ENCODE measurements at places on chromosomes 6 and 20.

GRCh38 chr6:16380220-16380809 lies 141.9 kb downstream of the GMPR start:
- no peak for DNase-seq

DNA sequence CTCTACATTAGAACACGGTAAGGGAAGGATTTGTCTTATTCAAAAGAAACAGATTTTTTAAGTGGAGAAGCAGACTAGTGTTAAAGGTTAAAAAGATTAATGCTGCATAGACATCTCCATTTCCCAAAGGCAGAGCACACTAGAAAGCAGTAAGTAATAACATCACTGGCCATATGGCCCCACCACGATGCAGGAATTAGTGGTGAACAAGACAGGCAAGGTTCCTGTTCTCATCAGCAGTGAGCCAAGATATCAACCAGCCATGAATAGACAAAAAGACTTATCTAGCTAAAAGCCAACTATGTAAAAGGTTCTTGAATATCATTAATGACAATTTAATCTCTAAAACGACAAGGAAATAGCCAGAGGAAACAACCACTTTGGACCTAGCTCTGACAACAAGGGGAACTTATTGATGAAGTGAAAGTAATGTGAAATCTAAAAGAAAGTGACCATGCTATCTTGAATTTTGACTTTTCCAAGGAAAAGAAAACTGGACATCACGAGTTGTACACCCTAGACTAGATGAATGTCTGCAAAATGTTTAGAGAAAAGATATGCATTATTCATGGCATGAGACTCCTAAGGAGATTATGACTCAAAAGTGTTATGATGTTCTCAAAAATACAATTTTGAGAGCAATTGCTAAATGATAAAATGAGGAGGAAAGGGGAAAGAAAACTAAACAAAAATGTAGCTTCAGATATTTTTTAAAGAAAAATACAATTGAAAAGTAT lies 157.9 kb upstream of the STXBP5 start:
- DNase-seq: no peak

- no peak for DNase-seq
Measured at GRCh38 chr20:13243826-13244376, 22.8 kb downstream of the ISM1 start.

GRCh38 chr6:113539623-113540022 lies 317.5 kb upstream of the MARCKS start:
- DNase-seq: no peak

- DNase-seq: no peak
Measured at GRCh38 chr20:4637081-4637797, 84.5 kb upstream of the PRND start.

- no peak for DNase-seq
Measured at GRCh38 chr6:69696273-69696672, 100.5 kb downstream of the LMBRD1 start.

- DNase-seq: no peak
Measured at GRCh38 chr6:2116496-2116895, 128.9 kb downstream of the GMDS start.

DNA sequence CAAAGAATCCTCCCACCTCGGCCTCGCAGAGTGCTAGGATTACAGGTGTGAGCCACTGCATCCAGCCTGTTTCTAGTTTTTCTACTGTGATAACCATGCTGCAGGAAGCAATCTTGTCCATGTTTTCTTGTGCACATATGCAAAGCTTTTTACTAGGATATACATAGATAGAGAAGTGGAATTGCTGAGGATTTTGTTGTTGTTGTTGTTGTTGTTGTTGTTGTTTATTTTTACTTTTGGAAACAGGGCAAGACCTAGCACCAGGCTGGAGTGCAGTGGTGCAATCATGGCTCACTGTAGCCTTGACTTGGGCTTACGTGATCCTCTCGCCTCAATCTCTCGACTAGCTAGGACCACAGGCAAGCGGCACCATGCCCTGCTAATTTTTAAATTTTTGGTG lies 23.2 kb downstream of the KIF3B start:
- no peak for DNase-seq

- DNase-seq: no peak
Measured at GRCh38 chr6:45350186-45350710, 22.1 kb downstream of the RUNX2 start.

DNA sequence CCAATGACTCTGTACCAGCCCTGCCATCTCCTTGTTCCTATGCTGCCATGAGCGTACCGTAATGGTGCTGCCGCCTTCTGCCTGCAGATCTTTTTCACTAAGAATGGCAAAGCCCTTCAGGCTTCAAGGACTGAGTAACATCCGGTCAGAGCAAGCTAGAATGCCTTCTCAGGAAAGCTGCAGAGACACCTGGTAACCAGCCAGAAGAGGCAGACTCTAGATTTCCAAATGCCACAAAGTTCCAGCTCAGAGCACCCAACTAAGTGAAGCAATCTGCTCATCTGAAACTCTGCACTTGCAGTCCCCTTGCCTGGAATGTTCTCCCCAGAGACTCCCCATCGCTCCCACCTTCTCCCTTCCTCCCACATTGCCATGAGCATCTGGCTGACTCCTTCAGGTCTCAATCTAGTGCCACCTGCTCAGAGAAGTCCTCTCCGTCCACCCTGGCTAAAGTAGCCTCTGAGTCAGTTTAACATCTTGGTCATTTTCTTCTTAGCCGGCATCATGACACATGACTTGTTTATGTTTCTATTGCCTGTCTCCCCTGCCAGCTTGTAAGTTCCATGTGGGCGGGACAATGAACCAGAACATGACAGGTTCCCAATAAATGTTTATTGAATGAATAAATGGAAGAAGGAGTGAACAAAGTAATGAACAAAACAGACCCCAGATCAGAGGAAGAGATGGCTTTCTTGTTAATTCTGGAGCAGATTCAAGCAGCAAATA lies 6.9 kb upstream of the OCSTAMP start:
- DNase-seq: no peak

- DNase-seq: no peak
Measured at GRCh38 chr20:59958123-59958522, at the start of gene CDH26. Gene CDH26 (plus strand): TSS chr20:59958423. CDS start chr20:59958727, 304 bp downstream.

All from GM12892 (cell line).